ENCODE measurements at places on chromosomes 1 and 21.

DNA sequence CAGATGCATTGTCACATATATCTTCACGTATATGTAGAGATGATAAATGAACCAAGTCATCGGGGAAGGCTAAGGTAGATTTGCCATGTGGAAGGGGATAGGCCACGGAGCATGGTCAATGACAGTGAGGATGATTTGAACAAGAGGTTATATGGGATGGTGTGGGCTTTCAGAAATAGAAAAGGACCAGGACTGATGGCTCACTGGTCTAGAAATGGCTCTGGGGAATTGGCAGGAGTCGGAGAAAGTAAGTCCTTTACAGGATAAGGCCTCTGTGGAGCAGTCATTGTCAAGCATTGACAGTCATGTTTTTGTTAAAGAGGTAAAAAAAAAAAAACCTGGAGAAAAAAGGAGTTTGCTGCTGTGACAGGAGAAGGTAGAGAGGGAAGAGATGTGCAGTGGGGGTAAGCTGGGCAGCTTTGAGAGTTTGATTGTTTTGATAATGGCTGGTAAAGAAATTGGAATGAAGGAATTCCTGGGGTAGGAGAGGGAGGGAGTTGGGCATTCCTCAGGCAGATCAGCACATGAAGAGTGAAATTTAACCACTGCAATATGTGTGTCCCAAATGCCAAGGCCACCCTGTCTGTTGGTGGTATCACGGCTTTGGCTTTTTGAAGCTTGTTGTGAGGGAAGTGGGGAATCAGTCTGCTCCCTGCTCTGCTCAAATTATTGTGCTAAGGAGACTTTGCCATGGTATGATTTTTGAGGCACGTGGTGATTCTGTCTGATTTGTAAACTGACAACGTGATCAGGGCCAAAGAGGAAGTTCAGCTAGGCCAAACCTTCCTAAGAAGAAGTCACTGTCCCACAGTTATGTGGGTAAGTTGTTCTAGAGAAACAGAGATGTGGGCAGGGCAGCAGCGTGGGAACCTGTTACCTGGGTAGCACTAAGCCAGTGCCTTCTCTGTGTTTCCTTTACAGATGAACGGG is 26.0 kb downstream of the MACF1 start:
- no peaks in the 10 kb centered on the region for H3K27me3 ChIP-seq
- peak overlapping the region; percentile 90 for H3K27ac ChIP-seq
- H3K4me1 ChIP-seq = peaks cover 51% of the 10 kb centered on the region
- peak; percentile 39 for DNase-seq
- peaks cover 20% of the 10 kb centered on the region for H3K36me3 ChIP-seq

DNA sequence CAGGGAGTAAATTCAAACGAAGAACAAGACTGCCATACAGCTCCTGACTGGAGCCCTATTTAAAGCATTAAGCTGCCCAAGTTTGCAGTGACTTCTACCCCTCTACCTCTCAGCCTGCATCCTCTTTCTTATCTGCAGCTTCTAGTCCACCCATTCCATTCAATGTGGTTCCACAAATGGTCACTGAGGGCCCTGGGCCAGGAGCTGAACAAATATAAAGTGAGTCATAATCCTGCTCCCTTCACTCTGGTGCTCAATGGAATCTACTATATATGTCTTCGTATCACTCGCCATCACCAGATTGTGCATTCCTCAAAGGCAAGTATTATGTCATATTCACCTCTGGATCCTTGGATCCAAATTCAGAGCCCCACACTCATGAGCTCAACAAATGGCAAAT is 398.7 kb downstream of the BRINP2 start:
- H3K27ac ChIP-seq = no peak overlapping the region
- no peaks in the 10 kb centered on the region for H3K36me3 ChIP-seq
- no peak overlapping the region for H3K4me3 ChIP-seq
- no peaks in the 10 kb centered on the region for H3K27me3 ChIP-seq

- H3K27ac ChIP-seq = no peak overlapping the region
- DNase-seq = no peak
- H3K4me3 ChIP-seq = no peak overlapping the region
- H3K4me1 ChIP-seq = peaks cover 15% of the 10 kb centered on the region
Measured at GRCh38 chr1:48853006-48853405, 76.3 kb upstream of the BEND5 start.

DNA sequence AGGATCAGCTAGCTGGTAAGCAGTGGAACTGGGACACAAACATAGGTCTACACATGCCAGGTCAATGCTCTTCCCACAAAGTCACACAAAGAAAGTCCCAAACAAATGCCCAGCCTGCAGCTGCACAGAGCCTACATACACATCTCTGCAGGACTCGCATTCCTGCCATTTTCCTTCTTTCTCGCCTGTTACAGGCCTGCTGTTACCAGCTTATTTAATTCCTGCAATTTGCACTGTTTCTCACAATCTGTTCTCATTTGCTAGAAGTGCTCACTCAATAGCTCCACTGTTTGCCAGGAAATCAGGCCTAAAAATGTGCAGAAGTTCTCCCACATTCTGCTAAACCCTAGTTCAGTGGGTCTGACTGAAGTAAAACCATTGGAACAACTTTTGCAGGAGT is 362.6 kb upstream of the C1orf87 start:
- no peaks in the 10 kb centered on the region for H3K27me3 ChIP-seq
- no peak overlapping the region for H3K27ac ChIP-seq
- H3K4me3 ChIP-seq = no peak overlapping the region
- DNase-seq = no peak
- no peaks in the 10 kb centered on the region for H3K36me3 ChIP-seq

- H3K36me3 ChIP-seq = peaks cover 5% of the 10 kb centered on the region
- peaks cover 6% of the 10 kb centered on the region for H3K4me1 ChIP-seq
- peak overlapping the region; percentile 4 for H3K27ac ChIP-seq
- no peaks in the 10 kb centered on the region for H3K27me3 ChIP-seq
- DNase-seq = no peak
- no peak overlapping the region for H3K4me3 ChIP-seq
Measured at GRCh38 chr1:100452641-100453040, 85.3 kb upstream of the GPR88 start.

GRCh38 chr1:203401199-203401877 is 50.4 kb upstream of the FMOD start:
- no peaks in the 10 kb centered on the region for H3K36me3 ChIP-seq
- peaks cover 18% of the 10 kb centered on the region for H3K4me1 ChIP-seq
- H3K4me3 ChIP-seq = no peak overlapping the region

GRCh38 chr1:236010443-236010842 is 54.4 kb downstream of the NID1 start:
- DNase-seq = no peak
- no peak overlapping the region for H3K4me3 ChIP-seq
- H3K27ac ChIP-seq = no peak overlapping the region
- H3K27me3 ChIP-seq = no peaks in the 10 kb centered on the region
- H3K4me1 ChIP-seq = no peaks in the 10 kb centered on the region

DNA sequence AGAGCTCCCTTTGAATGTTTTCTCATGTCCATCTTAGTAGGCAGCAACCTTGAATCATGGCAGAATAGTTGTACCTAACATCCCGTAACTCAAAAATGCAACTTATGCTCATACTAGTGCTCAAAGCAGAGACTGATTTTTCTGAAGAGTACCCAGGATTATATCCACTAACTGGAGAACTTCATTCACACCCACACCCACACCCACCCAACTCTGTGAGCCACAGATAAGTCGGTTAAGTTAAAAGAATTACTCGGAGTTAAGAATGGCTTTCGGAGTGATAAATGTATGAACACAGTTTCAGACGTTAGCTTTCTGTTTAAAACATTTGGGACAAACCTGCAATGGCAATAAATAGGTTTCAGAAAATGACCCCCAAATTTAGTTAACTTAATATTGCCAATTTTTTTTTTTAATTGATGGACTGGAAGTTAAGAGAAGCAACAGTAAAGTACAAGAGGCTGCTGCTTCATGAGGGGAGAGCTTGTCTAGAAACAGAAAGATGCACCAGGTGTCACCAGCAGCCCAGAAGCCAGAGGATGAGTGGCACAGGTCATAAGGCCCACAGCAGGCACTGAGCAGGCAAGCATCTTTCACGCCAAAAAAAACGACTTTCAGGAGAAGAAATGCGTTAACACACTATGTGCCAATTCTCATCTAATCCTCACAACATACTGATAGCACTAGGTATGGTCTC is 48.4 kb upstream of the C1orf198 start:
- no peaks in the 10 kb centered on the region for H3K27me3 ChIP-seq
- no peak overlapping the region for H3K4me3 ChIP-seq
- peaks cover 4% of the 10 kb centered on the region for H3K4me1 ChIP-seq
- DNase-seq = no peak

DNA sequence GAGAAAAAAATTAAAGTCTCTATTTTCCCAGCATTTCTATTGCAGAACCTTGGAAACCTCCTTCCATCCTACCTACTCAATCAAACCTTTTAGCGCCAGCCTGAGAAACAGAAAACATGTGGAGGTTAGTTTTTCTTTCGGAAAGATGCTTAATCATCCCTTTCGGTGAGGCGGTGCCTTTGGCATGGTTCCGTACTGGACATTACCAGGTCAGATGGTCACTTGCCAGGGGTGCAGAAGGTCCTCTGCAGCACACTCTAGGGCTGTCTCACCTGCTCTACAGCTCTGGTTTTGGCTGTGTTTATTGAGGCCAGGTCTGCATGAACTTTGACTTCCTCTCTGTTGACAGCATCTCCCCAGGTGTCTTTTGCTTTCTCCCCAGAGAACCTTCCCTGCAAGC is 121.5 kb downstream of the PLD5 start:
- no peaks in the 10 kb centered on the region for H3K27me3 ChIP-seq
- no peaks in the 10 kb centered on the region for H3K36me3 ChIP-seq
- DNase-seq = no peak
- H3K4me1 ChIP-seq = no peaks in the 10 kb centered on the region
- H3K27ac ChIP-seq = no peak overlapping the region
- H3K4me3 ChIP-seq = no peak overlapping the region

DNA sequence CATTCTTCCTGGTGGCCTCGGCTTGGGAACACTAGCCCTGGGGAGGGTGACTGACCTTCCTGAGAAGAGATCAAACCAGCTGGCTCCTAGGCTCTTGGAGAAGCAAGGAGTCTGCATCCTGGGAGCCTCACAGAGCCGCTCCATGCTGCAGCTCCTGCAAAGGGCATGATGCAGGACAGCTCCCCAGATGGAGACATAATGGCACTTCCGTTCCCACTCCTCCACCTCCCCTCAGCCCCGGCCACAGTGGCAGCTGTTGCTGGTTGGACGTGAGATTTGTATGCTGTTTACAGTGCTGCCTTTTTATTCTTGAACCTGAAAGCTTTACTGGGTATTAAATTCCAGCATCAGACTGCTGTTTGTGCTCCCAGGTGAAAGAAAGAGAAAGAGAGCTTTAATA is 83.7 kb upstream of the CTTNBP2NL start:
- no peaks in the 10 kb centered on the region for H3K4me1 ChIP-seq
- peaks cover 33% of the 10 kb centered on the region for H3K27me3 ChIP-seq
- DNase-seq = no peak
- no peaks in the 10 kb centered on the region for H3K36me3 ChIP-seq

DNA sequence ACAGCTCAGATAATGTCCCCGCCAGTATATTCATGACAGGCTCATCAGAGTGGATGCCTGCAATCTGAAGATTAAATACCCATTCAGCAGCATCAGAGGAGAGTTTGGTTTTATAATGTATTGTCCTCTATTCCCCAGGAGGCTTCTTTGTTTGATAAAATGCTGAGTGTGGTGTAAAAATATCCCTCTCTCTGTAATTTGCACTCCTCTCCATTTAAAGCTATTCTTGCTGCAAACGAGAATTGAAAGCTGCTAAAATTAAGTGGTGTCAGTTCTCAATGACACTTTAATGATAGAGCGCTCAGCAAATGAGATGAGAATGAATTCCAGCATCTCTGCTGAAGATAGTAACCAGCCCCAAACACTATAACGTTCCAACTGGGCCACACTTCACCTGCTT is 205.7 kb upstream of the RRP15 start:
- H3K36me3 ChIP-seq = no peaks in the 10 kb centered on the region
- H3K27ac ChIP-seq = no peak overlapping the region
- no peak overlapping the region for H3K4me3 ChIP-seq
- no peaks in the 10 kb centered on the region for H3K27me3 ChIP-seq
- no peak for DNase-seq

DNA sequence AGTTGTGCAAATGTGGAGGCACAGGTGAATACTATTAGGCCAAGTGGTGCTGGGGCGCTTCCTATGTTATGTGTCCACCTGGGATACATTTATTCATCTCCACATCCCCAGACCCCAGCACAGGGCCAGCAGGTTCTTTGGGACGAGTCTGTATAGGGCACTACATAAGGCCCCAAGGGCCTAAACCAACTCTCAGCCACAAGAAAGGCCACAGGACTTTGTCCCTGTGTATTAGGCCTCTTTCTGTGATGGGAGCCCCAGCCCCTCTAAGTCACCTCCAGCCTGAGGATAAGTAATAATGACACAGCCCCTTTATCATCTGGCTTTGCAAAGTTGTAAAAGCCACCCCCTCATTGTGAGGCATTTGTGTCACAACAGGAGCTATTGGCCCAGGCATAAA is 79.2 kb upstream of the CD1D start:
- H3K36me3 ChIP-seq = no peaks in the 10 kb centered on the region
- no peak overlapping the region for H3K27ac ChIP-seq
- peaks cover 5% of the 10 kb centered on the region for H3K4me1 ChIP-seq
- DNase-seq = no peak
- H3K4me3 ChIP-seq = no peak overlapping the region
- H3K27me3 ChIP-seq = peaks cover 19% of the 10 kb centered on the region

DNA sequence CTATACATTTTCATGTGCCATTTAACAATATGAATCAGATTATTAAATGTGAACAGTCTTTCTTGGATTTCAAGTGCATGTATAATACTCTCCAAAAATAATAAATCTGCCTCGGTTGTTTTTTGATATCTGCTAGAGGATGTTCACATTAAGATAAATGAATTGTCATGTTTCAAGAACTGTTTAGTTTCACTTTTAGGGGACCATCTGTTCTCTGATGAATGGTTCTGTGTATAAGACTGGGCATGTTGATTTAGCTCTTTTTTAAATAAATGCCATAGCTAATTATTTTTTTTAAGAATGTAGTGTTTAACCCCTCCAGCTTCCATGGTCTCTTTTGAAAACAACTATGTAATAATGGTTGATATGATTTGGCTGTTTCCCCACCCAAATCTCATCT is 1245.1 kb upstream of the ADGRL4 start:
- no peaks in the 10 kb centered on the region for H3K36me3 ChIP-seq
- no peak for DNase-seq
- no peaks in the 10 kb centered on the region for H3K27me3 ChIP-seq
- H3K4me1 ChIP-seq = no peaks in the 10 kb centered on the region

DNA sequence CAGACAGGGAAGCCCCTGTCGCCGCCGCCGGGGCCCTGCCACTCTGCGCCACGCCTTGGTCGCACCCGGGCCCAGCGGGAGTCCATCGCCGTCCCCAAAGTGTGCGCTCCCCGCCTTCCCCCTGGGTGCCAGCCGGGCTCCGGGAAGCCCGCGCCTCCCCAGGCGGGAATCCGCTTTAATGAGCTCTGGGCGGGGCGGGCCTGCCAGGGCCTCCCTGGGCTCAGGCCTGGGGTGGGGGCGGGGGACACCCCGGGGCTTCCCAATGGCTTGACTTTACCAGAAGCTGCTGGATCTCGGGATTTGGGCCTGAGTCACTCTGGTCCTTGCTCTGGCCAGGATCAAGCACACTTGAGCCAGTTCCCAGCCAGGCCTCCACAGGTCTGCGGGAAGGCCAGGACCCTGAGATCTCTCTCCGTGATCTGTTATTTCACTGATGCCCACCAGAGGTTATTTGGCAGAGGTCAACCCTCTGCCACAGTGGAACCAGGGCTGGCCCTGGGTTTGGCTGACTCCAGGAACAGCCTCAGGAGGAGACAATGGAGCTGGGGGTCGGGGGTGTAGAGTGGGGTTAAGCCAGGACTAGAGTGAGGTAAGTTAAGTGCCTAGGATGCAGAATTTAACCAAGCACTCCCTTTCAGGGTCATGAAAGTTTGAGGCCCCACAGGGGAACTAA is 178.4 kb upstream of the EDN2 start:
- peaks cover 88% of the 10 kb centered on the region for H3K4me1 ChIP-seq
- H3K27me3 ChIP-seq = no peaks in the 10 kb centered on the region
- peaks cover 30% of the 10 kb centered on the region for H3K36me3 ChIP-seq
- H3K4me3 ChIP-seq = peak overlapping the region; percentile 85

Data from stimulated activated naive B cell treated with anti-CD40 and anti-IgM and Interleukin-4, amounts not matched to agents 10 μg/mL and 1 μg/mL and 100 μg/mL, for 72 hours (primary cell).